ENCODE measurements at places on chromosomes 1 and 21. TPM values are rescaled to one million over a fixed set of nuclear protein-coding genes. Genes with fewer than 3 reads are reported as not detected.

Gene ADAMTS5
- polyA plus RNA-seq = 0.54 TPM

- no peak for DNase-seq
These were observed 110.4 kb downstream of the PDE9A start for GRCh38 chr21:42763581-42764442.

GRCh38 chr1:233790121-233790520 lies 114.4 kb upstream of the SLC35F3 start:
- DNase-seq = no peak

DNA sequence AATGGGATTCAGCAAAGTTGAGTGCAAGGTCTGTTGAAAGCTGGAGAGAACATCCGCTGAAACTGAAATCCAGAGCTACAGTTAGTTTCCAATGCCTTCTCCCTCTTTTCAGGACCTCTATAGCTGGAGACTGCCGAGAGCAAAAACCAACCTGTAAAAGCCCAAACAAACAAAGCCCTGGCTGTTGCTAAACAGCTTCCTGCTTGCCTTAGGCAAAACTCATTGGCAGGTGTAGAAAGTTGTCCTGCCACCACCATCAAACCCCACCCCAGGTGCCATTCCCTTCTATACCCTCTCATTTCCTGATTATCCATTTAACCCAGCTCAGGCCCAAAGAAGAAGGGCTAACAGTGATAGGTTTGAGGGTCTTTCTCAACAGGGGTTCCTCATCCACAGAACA lies 24.7 kb downstream of the SCYL3 start:
- no peak for DNase-seq

GRCh38 chr1:64755361-64755760 lies 10.5 kb downstream of the RAVER2 start:
- no peak for DNase-seq

GRCh38 chr1:208291923-208292711 lies 47.9 kb upstream of the PLXNA2 start:
- DNase-seq = no peak

GRCh38 chr1:168437821-168438220 lies 106.0 kb downstream of the XCL2 start:
- DNase-seq = no peak

Gene SPATA21
- polyA plus RNA-seq = 0.77 TPM

DNA sequence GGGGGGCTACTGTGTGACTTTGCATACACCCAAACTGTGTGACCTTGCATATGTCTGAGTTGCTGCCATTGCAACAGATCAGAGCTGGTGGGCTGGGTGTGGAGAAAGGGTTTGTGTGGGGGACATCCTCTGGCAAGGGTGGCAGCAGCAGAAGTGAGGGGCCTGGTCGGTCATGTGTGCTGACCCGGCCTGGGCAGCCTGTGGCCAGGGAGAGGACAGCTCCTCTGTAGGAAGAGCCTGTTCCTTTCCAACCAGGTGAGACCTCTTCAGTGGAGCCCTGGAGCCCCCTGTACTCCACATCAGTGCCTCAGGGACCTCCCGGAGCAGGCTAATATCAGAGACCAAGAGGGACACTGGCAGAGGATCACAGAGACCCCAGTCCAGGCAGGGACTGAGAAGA lies 8.3 kb downstream of the PCSK9 start:
- DNase-seq = no peak

DNA sequence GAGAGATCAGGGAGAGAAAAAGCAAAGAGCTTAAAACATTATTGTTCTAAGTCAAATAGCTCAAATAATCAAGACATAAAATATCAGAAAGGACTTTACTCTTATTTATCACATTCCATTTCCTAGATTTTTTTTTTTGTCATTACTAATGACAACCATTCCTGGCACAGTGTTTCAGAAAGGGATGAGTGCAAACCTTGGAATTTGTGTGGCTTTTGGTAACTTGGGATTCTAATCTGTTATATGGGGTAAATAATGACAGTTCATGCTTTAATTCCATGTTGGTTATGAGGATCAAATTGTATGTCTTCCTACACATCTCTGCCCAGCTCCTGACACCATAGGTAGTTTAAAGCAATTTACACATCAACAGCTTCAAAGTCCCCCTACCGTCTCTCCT lies 358.4 kb upstream of the ADGRL4 start:
- DNase-seq = no peak

DNA sequence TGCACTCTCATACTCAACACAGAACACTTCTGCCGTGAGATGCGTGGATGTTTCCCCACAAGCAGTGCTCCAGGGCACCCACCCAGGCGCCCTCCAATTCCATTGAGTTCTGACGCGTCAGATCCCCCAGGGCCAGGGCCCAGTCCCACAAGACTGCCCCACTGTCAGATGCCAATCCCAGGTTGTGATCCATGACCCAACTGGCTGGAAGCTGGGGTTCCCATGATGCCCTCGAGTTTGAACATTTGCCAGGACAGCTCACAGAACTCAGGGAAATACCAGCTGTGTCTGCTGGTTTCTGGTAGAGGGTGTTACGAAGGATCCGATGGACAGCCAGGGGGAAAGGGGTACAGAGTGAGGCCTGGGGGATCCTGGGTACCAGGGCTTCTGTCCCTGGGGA lies 58.4 kb downstream of the AGPAT3 start:
- DNase-seq = no peak

Gene OLFM3
- not detected for polyA plus RNA-seq

Gene GPR161
- 3.6 TPM for polyA plus RNA-seq

DNA sequence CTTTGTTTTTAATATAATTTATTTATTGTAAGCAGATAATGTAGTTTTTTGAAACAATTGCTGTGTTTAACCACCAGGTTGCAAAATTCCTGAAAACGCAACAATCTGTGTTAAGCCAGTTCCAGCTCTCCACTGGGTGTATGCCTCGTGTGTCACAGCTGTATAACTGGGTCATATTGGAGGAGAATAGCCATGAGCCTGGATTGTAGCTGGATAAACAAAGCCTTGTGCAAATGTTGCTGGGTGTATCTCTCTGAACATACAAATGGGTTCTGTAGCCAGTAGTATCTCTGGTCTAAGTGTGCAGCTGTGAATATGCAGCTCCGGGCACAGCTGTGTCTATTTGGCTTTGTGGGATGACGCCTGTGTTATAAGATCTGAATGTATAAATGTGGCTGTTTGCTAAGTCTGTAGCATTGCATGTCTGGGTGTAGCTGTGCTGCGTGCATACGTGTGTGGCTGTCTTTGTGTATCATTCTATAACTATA lies 2.8 kb downstream of the TCEA3 start:
- peak; percentile 65 for DNase-seq

GRCh38 chr1:159941141-159941540 lies 4.3 kb downstream of the IGSF9 start:
- DNase-seq = no peak
